ENCODE measurements at places on chromosomes 12 and 14.

- no peak for DNase-seq
These were observed 144.7 kb upstream of the FUT8 start for GRCh38 chr14:65267856-65268255.

- DNase-seq, result no peak
These were observed 15.9 kb downstream of the ATP6V1D start for GRCh38 chr14:67343601-67344230.

GRCh38 chr12:2804393-2805142, 7.9 kb upstream of the ITFG2 start:
- DNase-seq, result no peak

- DNase-seq, result no peak
These were observed 443.6 kb upstream of the SYT1 start for GRCh38 chr12:78420991-78421390.

GRCh38 chr14:81337073-81337472, 63.1 kb downstream of the STON2 start:
- DNase-seq, result no peak

DNA sequence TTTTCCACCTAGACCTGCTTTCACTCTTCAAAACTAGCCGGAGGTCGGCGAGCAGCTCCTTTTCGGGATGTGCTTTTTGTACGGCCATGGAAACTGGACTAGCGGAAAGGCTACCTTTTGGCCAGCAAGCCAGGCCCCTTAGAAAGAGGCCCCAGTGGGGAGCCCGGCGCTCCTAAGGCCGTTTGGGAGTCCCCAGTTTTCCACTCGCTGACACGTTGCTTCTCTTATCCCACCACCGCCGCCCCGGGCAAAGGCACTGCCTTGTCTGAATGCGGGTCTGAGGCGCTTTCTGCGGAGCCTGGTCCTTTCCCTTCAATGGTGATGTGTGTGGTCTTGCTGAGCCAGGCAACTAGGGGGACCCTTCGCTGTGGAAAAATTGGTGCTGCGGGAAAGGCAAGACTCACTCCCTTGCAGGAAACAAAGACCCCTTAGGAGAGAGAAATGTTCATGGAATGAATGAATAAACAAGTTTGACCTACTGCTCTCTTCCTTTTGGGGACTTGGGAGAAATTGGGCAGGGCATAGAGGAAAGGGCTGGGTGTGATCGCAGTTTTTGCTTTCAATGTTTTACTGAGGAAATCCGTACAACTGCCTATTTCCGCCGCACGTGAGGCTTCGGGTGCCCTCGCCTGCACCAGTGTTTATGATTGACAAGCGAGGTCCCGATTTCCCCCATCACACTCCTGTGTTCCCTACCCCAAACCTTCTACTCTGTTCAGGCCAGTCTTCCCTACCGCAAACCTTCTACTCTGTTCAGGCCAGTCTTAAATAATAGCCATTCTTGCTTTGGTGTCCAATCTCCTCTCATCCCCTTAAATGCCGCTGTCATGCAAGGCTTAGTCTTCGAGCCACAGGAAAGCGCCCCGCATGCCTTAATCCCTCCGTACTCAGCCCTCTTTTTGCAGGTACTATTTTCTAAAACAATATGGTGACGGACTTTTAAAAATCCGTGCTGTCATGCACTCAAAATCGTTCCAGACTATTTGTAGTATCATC, 1.0 kb upstream of the SLC38A2 start:
- DNase-seq, result peak; percentile 56

DNA sequence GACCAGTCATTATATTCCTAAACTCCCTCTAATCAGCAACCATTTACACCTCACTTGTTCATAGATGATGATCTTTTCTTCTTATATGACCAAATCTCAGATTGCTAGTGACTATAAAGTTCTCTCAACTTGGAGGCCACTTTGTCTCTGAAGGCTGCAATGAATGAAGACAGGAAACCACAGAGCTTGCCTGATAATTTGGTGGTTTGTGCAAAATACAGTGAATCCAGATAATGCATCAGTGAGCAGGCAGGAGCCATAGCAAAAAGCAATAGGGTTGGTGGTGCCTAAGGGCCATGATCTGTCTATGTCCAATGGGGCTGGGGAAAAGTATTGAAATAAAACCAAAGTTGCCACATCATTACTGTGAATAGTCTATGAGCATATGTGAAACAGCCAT, 123.8 kb upstream of the LRFN5 start:
- no peak for DNase-seq

- no peak for DNase-seq
These were observed 546.7 kb upstream of the SEL1L start for GRCh38 chr14:82080370-82080769.

- no peak for DNase-seq
These were observed 15.6 kb upstream of the TFCP2 start for GRCh38 chr12:51188359-51189051.

GRCh38 chr14:22282417-22282816, 306.6 kb downstream of the DAD1 start:
- no peak for DNase-seq

DNA sequence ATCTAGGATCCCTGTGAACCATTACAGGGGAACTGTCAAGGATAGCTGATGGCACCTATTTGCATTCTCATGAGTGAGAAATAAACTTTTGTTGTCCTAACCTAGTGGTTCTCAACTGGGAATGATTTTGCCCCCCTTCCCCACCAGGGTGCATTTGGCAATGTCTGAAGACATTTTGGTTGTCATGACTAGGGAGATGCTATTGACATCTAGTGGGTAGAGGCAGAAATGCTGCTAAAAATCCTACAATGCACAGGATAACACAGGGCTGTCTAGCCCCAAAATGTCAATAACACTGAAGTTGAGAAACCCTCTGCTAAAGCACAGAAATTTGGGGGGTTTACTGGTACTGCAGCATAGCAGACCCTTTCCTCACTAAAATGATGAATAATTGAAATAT, 140.9 kb upstream of the SRRM4 start:
- no peak for DNase-seq

DNA sequence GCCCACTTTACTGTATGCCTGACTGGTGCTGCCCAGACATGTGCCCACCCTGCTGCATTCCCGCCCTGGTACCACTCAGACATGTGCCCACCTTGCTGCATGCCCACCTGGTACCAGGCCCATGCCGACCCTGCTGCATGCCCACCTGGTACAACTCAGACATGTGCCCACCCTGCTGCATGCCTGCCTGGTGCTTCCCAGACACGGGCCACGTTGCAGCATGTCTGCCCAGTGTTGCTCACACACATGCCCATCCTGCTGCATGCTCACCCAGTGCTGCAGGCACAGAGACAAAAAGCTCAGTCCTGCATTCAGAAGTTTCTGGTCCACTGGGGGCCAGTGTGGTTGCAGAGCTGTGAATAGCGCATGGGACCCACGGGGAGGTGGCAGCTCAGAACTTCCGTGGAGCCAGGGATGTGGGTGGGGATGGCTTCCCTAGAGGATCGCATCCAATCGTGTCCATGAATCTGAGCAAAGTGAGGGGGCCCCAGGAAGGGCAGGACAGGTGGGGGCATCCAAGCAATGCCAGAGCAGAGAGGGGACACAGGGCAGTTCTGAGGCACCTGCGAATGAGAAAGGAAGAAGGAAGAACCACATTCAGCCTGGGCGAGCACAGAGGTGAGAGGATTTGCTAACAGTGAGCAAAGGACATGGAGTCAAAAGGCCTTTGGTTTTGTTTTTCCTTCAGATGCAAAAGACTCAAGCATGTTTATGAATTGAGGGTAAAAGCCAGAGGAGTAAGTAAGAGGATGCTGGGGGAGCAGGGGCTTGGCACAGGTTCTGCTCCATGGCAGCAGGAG, 175.9 kb upstream of the C14orf180 start:
- no peak for DNase-seq
